ENCODE measurements at places on chromosomes 6 and 20.
A peak's percentile ranks its signal among the peaks of the same experiment; 100 is the strongest.

GRCh38 chr6:13920552-13920951, 4.2 kb upstream of the RNF182 start:
- no peak for DNase-seq

GRCh38 chr6:168938546-168938945, 315.1 kb downstream of the THBS2 start:
- no peak for DNase-seq

DNA sequence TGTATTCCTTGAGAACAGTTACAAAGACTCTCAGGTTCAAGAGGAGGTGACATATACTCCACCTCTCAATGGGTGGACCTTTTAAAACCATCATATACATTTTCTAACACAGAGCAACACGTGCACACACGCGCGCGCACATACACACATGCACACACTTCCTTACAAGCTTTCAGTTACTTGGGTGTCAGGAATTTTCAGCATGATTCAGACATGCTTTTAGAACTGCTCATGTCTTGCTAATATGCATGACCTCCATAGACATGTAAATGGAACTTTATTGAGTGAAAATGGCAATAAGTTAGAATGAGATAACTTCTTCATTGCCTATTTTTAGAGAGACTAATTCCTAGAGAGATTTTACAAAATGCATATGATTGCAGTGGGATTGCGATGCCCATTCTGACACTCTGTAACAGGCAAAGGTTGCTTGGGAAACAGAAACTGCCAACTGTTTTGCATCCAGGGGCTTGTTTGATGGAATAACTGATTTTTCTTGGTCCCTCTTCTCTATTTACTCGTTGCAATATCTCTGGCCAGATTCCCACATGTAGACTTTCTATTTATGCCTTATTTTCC, 531.4 kb upstream of the RNF217 start:
- DNase-seq = no peak

DNA sequence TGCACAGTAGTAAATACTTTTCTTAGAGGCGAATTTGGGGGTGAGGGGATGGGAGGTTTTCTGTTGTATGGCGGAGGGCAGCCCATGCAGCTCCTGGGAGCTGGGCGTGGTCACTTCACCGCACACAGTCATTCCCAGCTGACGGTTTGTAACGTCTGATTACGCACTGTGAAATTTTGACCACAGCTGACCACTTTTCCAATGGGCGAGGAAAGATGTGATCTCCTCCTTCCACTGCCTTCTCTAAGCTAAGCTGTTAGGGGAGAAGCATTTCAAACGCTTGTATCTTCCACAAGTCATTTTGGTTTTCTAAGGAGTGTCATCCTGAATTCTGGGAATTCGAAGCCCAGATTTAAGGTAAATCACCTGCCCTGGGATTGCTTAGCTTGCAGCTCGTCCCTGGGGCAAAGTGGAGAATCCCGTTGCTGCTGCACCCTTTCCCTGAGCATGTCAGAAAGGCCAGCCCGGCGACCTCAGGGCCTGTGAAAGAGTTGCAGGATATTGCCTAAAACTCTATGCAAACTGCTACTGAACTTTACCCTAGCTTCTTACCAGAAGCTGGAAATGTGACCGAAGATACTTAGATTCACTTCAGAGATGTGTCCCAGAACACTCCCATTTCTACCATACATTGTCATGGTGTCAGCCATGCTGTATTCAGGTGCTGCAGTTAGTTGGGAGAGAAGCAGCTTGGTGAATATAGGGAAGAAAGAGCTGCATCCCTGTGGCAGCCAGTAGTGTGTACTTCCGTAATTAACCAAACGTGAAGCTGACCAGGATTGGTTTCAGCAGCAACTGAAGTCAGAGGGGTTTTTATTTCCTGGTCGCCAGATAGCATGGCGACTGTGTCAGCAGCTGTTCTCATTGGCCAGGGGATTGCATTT, 58.9 kb downstream of the RREB1 start:
- no peak for DNase-seq

DNA sequence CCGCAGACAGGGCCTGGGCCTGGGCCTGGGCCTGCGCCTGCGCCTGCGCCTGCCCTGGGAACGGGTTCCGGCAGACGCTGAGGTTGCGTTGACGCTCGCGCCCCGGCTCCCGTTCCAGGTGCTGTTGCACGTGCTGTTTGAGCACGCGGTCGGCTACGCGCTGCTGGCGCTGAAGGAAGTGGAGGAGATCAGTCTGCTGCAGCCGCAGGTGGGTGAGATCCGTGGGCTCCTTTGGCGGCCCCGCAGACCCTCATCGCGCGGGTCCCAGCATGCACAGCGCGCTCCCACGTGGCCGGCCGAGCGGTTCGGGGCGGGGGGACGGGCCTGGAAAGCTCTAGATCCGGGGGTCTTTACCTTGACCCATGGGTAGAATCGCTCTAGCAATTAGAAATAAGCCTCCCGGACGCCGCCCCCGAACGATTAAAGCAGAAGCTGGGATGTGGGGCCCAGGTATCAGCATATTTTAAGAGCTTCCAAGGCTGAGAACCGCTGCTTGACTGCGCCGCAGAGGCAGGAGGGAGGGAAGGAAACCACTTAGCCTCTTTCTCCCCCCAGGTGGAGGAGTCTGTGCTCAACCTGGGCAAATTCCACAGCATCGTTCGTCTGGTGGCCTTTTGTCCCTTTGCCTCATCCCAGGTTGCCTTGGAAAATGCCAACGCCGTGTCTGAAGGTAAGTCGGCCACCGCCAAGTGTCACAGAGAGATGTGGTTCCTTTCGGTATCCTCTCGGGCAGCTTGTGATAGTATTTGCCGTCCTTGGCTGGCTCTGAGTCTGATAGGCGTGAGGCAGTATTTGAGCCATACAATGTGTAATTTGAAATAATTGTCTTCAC, 508 bp downstream of the NOP56 start:
- DNase-seq = no peak

DNA sequence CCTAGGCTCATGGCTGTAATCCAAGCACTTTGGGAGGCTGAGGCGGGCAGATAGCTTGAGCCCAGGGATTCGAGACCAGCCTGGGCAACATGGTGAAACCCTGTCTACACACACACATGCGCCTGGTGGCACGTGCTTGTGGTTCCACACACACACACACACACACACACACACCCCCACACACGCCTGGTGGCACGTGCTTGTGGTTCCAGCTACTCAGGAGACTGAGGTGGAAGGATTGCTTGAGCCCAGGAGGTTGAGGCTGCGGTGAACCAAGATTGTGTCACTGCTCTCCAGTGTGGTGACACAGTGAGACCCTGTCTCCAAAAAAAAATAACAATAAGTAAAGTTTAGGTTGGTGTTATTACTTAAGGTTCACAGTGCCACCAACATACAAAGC, 165.8 kb downstream of the ZFAND3 start:
- DNase-seq = no peak

GRCh38 chr6:106255306-106255705, 70.3 kb downstream of the ATG5 start:
- no peak for DNase-seq

- no peak for DNase-seq
Observed at GRCh38 chr6:15280028-15280427, 34.2 kb downstream of the JARID2 start.

DNA sequence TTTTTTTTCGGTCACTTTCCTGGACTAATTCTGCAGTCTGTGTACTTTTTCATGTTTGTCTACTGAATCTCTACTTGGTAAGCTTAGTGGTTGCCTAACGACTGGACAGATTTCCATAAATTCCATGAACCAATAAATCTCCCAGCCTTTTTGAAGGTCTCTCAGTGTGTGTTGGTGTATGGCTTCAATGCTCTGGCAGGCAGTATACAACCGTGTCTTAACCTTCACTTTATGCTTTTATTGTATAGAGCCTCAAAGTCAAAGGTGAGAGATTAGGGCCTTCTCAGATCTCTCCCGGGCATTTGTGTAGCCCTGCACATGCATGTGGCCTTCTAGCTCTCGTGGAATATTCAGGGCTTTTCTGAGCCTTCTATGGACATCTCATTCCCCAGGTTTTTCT, 14.3 kb upstream of the CMTR1 start:
- DNase-seq = no peak

- DNase-seq = no peak
Observed at GRCh38 chr6:95819939-95820338, 195.8 kb upstream of the FUT9 start.

GRCh38 chr6:20929283-20929682, 395.0 kb downstream of the CDKAL1 start:
- DNase-seq = no peak

- no peak for DNase-seq
Observed at GRCh38 chr20:22807646-22808244, 223.4 kb upstream of the FOXA2 start.

- DNase-seq = no peak
Observed at GRCh38 chr6:111761783-111762312, 111.4 kb downstream of the FYN start.

- DNase-seq = no peak
Observed at GRCh38 chr6:146009338-146009737, 19.5 kb upstream of the GRM1 start.

DNA sequence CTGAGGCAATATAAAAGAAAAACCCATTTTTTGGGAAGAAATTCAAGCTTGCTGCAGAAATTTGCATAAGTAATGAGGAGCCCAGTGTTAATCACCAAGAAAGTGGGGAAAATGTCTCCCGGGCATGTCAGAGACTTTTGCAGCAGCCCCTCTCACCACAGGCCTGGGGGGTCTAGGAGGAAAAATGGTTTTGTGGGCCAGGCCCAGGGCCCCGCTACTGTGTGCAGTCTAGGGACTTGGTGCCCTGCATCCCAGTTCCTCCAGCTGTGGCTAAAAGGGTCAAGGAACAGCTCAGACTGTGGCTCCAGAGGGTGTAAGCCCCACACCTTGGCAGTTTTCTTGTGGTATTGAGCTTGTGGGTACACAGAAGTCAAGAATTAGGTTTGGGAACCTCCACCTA, 209.7 kb downstream of the HDGFL1 start:
- no peak for DNase-seq

DNA sequence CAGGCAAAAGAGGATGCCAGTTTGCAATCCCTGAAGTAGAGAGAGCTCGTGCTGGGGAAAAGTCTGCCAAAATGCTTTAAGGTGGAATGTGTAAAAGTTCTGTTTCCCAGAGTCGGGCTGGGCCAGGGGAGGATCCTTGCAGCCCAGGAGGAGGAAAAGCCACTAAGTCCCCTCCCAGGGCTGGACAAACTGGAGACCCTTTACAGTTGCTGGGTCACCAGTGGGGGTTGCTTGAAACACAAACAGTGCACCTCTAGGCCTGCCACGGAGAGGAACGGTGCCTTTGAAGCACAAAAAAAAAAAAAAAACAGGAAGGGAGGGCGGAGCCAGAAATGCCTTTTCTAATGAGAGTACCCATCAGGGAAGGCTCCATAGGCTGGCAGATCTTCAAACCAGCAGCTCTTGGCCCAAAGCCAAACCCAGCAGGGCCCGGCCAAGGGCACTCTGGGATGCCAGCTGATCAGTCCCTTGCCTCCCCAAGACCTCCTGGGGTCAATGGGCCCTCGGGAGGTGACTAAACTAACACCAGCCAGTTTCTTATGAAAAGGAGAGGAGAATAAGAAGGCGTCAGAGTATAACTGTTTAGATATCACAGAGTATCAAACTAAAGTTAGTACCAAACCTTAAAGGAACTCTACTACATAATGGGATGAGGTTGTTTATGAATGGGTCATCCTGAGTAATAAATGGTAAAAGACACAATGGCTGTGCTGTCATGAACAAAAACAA, 23.7 kb downstream of the HLA-A start:
- DNase-seq = peak; percentile 83

GRCh38 chr6:95959261-95959660, 56.5 kb upstream of the FUT9 start:
- no peak for DNase-seq

GRCh38 chr6:157929076-157929475, 52.6 kb upstream of the SYNJ2 start:
- no peak for DNase-seq

GRCh38 chr6:21023210-21023609, 489.0 kb downstream of the CDKAL1 start:
- DNase-seq = no peak

GRCh38 chr6:164200071-164200470, 785.6 kb downstream of the QKI start:
- no peak for DNase-seq

DNA sequence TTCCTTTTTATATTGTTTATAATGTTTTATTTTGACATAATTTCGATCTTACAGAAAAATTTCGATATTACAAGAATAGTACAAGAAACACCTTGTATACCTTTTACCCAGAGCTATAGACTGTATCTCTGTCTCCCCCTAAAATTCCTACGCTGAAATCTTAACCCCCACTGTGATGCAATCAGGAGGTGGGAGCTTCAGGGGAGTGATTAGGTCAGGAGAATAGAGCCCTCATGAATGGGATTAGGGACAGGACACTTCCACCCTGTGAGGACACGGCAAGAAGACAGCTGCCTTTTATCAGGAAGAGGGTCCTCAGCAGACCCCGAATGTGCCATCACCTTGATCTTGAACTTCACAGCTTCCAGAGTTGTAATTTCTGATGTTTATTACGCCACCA, 148.7 kb upstream of the C6orf118 start:
- DNase-seq = no peak

DNA sequence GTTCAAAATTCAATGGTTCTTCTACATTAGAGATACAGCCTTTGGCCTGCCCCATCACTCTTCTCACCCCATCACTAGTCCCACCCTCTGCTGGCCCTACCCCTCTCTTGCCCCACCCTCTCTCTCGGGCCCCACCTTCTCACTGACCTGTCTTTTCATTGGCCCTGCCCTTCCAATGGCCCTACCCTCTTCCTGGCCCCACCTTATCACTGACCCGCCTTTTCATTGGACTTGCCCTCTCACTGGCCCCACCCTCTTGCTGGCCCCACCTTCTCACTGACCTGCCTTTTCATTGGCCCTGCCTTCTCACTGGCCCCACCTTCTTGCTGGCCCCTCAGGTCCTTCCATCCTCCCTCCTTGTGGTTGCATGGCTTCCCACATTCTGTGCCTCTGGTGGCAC, 107.2 kb upstream of the PLEKHG1 start:
- no peak for DNase-seq

- peak; percentile 81 for DNase-seq
Observed at GRCh38 chr6:30130887-30131862, 4.8 kb upstream of the TRIM40 start.

- DNase-seq = no peak
Observed at GRCh38 chr6:121143476-121143875, 190.8 kb downstream of the TBC1D32 start.

DNA sequence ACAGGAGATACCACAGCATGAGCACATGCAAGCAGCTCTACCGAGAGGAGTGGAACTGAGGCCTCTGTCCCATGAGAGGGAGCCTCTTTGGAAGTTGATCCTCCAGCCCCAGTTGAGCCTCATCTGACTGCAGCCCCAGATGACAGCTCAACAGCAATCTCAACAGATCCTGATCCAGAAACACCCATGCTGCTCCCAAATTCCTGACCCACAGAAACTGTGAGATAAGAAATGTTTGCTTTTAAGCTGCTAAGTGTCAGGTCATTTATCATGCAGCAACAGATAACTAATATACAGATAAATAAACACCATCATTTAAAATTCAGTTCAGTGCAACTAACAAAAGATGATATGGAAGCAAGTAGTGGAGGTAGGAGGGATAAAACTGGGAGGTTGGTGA, 4.8 kb upstream of the ARFGEF2 start:
- no peak for DNase-seq

All from SW 1271 (cell line).